Activated CD4-positive, alpha-beta memory T cell treated with anti-CD3 and anti-CD28 coated beads, Interleukin-2, amount 10 ng/mL, durations not matched to agents 7 days and 5 days (primary cell): ENCODE measurements at places on chromosomes 6 and 20. TPM values are rescaled to one million over a fixed set of nuclear protein-coding genes. Genes with fewer than 3 reads are reported as not detected.

- no peak for DNase-seq
These were observed 48.5 kb upstream of the NT5E start for GRCh38 chr6:85401186-85402021.

The FOXO3 gene
- 19.1 TPM for total RNA-seq

The COL19A1 gene
- 0.03 TPM for total RNA-seq

The MYBL2 gene
- 73.5 TPM for total RNA-seq

The DNAH8 gene
- total RNA-seq: 0.05 TPM

DNA sequence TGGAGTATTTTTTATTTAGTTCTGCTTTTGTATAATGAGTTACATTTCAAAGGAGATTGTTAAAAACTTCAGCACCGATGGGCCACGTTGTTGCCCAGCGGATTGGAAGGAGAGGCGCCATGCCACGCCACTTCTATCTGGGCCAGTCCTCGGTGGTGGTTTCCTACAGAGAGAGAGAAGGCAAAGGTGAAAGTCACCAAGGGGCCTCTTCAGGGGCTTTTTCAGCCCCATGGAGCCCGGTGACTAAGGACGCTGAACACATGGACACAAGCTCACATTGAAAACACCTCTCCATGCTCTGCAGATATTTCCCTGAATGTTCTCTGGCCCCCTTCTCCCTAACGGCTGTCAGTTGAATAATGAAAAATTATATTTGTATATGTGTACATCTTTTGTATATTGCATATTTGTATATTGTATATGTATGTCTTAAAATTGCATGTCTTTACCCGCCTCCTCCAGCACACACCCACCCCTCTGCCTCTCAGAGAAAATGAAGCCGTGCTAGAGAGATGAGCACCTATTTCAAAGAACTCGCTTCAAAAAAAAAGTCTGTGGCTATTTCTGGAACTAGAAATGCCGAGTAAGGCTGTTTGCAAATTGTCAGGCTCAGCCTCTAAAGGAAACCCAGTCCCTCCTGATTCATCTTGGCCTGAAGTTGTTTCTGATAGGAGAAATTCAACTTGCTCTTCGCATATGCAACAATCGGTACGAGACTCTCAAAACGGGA is 91.9 kb upstream of the CDH4 start:
- no peak for DNase-seq

The CCM2L gene
- total RNA-seq: not detected

DNA sequence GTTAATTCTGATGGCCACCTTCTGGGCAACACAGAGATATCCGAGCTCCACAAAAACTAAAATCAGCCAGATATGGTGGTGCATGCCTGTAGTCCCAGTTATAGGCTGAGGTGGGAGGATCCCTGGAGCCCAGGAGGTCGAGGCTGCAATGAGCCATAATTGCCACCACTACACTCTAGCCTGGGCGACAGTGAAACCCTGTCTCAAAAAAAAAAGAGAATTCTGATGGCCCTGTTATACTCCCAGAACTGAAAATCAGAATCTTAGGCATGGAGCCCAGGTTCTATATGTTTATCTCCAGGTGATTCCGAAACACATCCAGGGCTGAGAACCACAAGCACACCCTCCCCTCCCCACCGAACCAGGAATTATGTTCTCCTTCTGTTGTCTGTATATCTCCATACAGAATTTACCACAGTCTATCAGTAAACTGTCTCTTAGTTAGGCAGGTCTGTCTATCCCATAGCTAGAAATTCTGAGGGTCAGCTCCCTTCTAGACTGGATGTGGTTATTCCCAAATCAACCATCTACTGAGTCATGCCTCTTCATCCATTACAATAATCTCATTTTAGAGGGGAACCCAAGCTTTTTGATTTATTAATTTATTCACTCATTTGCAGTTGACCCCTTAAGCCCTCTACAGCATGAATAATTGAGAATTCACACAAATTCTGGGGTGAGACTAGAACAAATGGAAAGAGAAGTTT is 24.8 kb upstream of the CCND3 start:
- no peak for DNase-seq
